Upper lobe of left lung (tissue), 6 donors: ENCODE measurements at places on chromosomes 13 and 19. TPM values are rescaled to one million over a fixed set of nuclear protein-coding genes. Genes with fewer than 3 reads are reported as not detected.
A peak's percentile ranks its signal among the peaks of the same experiment; 100 is the strongest.

GRCh38 chr19:16197188-16197621 is 506 bp upstream of the AP1M1 start:
- no peak for DNase-seq
- peaks cover 33% of the 10 kb centered on the region for H3K4me1 ChIP-seq
- peaks cover 6% of the 10 kb centered on the region for H3K36me3 ChIP-seq
- H3K4me3 ChIP-seq = peak overlapping the region; percentile 90
- H3K27me3 ChIP-seq = no peaks in the 10 kb centered on the region

- H3K4me1 ChIP-seq = peaks cover 2% of the 10 kb centered on the region
- H3K4me3 ChIP-seq = no peak overlapping the region
- DNase-seq = peak; percentile 49
- no peaks in the 10 kb centered on the region for H3K36me3 ChIP-seq
- H3K27me3 ChIP-seq = no peaks in the 10 kb centered on the region
These were observed 26.0 kb upstream of the ZNF331 start for GRCh38 chr19:53511933-53512374.

USP12 gene
- 32.5 TPM for total RNA-seq

TMC4 gene
- total RNA-seq = 50.2 TPM

TSHZ3 gene
- 10.1 TPM for total RNA-seq

DNA sequence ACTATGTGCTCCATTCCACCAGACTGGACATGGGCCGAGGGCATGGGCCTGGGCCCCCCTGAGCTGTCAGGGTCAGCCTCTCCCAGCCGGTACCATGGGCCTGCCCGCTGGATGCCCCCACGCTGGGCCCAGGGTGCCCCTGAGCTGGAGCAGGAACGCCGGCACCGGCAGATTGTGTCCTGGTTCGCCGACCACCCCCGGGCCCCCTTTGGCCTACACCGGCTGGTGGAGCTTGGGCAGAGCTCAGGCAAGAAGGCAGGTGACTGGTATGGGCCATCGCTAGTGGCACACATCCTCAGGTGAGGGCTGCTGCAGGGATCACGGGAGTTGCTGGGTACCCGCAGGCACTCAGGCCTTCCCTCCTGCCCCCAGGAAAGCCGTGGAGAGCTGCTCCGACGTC is 3.1 kb downstream of the ATG4D start:
- H3K27ac ChIP-seq = no peak overlapping the region
- DNase-seq = peak; percentile 78
- peaks cover 15% of the 10 kb centered on the region for H3K4me1 ChIP-seq
- H3K27me3 ChIP-seq = no peaks in the 10 kb centered on the region
